ENCODE measurements at places on chromosomes 4 and X.

DNA sequence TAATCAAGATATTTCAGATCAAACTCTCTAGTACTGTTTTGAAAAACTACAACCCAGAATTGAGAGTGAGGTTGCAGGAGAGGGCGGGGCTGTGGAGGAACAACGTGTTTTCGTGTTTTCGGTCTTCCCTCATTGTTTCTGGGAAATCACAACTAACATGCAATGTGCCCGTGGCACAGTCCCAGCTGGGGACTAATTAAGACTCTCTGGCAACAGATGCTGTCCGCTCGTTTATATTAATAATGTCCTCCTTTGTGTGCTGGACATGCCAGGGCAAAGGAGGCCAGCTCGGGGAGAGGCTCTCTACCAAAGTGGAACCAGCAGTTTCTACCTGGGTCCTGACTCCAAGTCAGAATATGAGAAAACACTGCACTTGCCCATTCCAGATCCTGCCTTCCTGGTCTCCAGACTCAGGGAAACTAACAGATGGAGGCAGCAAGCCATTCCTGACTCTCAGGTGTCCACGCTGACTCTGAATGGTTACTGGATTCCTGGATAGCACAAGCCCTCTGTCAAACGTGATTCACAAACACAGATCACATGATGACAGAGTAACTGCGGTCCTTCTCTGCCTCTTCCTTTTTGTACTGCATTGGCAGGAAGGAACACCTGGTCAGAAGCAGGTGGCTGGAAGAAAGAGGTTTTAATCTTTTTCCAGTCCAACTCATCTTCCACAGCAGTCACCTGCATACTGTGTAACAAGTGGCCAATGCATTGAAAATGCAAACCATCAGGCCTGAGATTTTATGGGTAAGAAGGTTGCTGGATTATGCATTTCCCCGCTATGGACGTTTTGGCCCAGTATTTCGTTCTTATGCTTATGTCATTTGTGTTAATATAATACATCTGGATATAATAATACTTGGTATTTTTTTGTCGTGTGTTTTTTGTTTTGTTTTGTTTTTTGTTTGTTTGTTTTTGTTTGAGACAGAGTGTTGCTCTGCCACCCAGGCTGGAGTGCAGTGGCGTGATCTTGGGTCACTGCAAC, 65.0 kb downstream of the COQ2 start:
- no peak for DNase-seq

DNA sequence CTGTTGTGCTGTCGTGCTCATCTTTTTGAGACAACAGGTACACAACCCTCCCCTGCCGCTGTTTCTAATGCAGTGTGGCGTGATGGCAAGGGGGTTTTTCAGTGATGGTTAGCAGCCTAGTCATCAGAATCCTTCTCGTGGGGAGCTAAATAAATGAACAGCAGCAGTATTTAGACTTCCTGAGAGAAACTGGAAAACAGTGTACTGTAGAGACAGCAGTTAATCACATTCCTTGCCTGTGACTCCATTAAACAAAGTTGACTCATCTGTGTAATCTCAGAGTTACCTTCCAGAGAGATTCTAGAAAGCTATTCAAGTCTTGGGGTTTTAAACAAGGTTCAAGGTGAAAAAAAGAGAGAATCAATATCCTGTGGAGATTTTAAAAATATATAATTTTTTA, 1753.2 kb upstream of the PCDH7 start:
- no peak for DNase-seq

DNA sequence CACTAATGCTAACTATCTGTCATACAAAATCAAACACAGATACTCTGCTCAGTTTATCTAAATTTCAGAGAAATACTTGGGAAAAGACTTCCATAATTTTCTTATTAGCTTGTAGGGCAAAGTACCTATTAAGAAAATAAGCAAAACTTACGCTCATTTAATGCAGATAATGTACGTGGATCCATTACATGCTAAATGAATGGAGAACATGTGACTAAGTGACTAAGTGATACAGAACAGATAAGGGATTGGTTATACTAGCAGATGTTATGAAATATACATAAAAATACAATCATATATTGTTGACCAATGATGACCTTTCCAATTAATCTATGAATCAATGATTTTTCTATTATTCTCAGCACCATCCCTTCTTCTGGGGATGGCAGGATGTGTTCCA, 25.7 kb downstream of the EREG start:
- DNase-seq = no peak

GRCh38 chrX:769796-770195, 139.2 kb downstream of the SHOX start:
- DNase-seq = no peak
